ENCODE measurements at places on chromosomes 1 and 21. TPM values are rescaled to one million over a fixed set of nuclear protein-coding genes. Genes with fewer than 3 reads are reported as not detected.

GCSAML gene
- 0.19 TPM for total RNA-seq

TAS1R1 gene
- not detected for total RNA-seq

TMEM222 gene
- total RNA-seq: 19.4 TPM

RNF186 gene
- total RNA-seq: not detected

KCNN3 gene
- total RNA-seq: 4.8 TPM

DNA sequence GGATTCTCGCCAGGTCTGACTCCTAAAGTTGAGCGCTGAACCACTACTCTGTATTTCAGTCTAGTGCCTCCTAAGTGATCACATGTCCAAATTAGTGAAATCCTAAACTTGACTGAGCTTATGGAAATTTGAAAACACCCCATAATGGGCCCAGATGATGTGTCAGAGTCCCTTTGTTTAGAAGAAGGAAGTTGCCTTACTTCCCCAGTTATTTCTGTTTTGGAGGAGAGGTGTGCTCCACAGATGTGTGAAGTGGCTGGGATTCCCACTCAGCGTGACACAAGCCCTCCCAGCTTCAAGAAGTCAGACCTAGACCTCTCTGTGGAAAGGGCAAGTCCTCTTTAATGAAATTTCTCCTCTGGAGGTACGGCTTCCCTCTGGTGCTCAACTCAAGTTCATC lies 188.8 kb downstream of the TTLL7 start:
- no peak overlapping the region for H3K27ac ChIP-seq
- no peaks in the 10 kb centered on the region for H3K36me3 ChIP-seq
- H3K4me3 ChIP-seq: no peak overlapping the region
- no peaks in the 10 kb centered on the region for H3K27me3 ChIP-seq
- DNase-seq: no peak

- DNase-seq: no peak
- H3K4me1 ChIP-seq: no peaks in the 10 kb centered on the region
- no peaks in the 10 kb centered on the region for H3K36me3 ChIP-seq
- H3K4me3 ChIP-seq: no peak overlapping the region
- H3K27me3 ChIP-seq: no peaks in the 10 kb centered on the region
- no peak overlapping the region for H3K27ac ChIP-seq
These were observed 94.0 kb downstream of the LRRC7 start for GRCh38 chr1:69661686-69662085.
